ENCODE measurements at places on chromosomes 1 and 21. TPM values are rescaled to one million over a fixed set of nuclear protein-coding genes. Genes with fewer than 3 reads are reported as not detected.

DNA sequence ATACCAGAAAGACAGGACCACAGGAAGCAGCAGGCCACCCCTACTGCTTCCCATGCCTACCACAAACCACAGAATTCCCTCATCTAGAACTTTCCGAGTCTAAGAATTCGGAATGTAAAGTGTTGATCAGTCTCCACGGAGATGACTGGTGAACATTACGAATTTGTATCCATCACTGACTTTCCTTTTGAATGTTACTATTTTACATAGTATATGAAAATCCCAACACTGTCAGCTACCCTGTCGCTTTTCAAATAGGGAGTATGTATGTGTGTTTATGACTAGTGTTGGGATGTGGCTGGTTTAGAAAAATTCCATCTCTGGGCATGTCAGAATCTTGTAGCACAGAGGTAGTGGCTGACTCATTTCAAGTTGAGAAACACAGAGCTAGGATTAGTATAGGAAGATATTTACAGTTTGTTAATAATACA lies 118.2 kb downstream of the COQ8A start:
- H3K27me3 ChIP-seq: peaks cover 9% of the 10 kb centered on the region
- H3K4me1 ChIP-seq: no peaks in the 10 kb centered on the region
- DNase-seq: no peak
- H3K27ac ChIP-seq: no peak overlapping the region
- H3K4me3 ChIP-seq: no peak overlapping the region
- H3K36me3 ChIP-seq: no peaks in the 10 kb centered on the region

DNA sequence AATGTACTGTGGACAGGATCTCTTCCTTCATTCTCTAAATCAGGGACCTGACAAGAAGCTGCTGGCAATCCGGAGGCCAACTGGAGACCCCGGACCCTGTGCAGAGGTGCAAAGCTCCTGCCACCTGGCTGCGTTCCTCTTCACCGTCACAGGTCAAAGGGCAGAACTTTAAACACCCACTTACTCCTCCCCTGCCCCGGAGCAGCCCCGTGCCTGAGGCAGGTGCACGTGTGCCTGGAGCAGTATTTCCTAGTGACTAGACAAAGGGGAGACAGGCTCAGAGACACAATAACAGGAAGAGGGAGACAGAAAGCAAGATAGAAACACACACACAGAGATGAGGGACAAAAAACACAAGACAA lies 6.6 kb upstream of the PIGC start:
- peaks cover 15% of the 10 kb centered on the region for H3K4me1 ChIP-seq
- H3K4me3 ChIP-seq: no peak overlapping the region
- H3K27ac ChIP-seq: peak overlapping the region; percentile 27
- no peaks in the 10 kb centered on the region for H3K27me3 ChIP-seq
- DNase-seq: peak; percentile 78
- no peaks in the 10 kb centered on the region for H3K36me3 ChIP-seq

DNA sequence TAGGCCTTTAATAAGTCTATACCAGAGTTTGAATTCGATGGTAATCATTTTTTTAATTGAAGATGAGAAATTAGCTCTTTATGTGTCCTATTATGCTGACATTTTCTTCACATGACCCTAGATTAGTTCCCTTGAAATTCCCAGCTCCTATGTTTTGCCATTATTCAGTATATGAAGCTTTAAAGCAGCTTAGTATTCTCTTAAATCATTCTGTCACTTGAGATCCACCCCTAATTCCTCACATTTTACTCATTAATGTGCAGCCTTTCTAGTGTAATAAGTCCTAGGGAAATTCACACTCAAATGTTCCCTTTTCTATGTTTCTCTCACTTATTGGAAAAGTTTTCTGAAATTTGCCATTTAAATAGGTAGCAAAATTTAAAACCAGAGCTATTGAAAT lies 704.5 kb upstream of the B3GALT2 start:
- no peaks in the 10 kb centered on the region for H3K4me1 ChIP-seq
- no peak overlapping the region for H3K4me3 ChIP-seq
- H3K27me3 ChIP-seq: no peaks in the 10 kb centered on the region

DNA sequence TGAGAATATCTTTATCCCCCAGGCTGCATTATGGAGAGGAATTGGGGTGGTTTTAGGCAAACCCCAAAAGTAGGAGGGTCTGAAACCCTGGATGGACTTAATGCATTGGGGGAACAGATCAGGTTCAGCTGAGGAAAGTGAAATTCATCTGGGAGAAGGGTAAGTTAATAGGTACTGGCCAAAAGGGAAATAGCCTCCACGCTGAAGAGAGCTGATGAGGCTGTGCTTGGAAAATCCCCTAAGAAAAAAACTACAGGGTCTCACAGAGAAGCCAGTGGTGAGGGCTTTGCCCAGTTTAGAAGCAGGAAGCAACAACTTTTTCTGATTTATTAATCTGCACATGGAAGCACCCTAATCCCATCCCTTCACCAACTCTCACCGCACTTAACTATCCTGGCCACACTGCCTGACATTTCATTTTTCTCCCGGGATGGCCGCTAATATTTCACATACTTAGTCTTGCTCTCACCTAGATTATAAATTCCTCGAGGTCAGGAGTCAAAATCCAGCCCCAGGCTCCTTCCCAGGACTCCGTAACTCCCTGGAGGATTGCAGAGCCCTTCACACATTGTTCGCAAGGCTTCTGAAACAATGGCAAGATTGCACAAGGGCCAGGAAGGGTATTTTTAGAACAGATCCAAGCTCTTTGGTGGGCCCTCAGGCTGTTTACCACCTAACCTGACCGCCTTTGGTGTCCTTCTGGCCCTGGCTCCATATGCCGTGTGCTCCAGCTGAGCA lies 60.9 kb upstream of the TARBP1 start:
- H3K27ac ChIP-seq: no peak overlapping the region
- H3K4me1 ChIP-seq: peaks cover 8% of the 10 kb centered on the region
- no peaks in the 10 kb centered on the region for H3K36me3 ChIP-seq
- H3K4me3 ChIP-seq: no peak overlapping the region
- no peaks in the 10 kb centered on the region for H3K27me3 ChIP-seq

DNA sequence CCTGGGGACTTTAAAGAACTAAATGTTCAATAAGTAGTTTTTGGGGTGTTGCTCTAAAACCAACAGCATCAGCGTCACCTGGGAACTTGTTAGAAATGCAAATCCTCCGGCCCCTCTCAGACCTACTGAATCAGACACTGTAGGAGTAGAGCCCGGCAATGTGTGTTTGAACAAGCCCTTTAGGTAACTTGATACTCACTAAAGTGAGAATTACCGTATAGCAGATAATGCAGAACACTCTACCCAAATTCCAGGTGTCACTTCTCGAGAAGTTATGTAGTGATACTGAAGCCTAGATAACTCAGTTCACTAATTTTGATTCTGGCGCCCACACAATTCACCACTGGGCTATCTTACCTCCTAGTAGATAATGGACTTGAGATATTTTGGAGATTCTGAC lies 3.7 kb upstream of the DPT start:
- no peak overlapping the region for H3K27ac ChIP-seq
- DNase-seq: no peak
- H3K4me1 ChIP-seq: no peaks in the 10 kb centered on the region
- H3K36me3 ChIP-seq: no peaks in the 10 kb centered on the region

GRCh38 chr1:96968983-96969382 lies 247.4 kb downstream of the PTBP2 start:
- no peak for DNase-seq
- no peak overlapping the region for H3K27ac ChIP-seq

GRCh38 chr1:11767922-11768704 lies 6.1 kb downstream of the C1orf167 start:
- no peaks in the 10 kb centered on the region for H3K27me3 ChIP-seq
- DNase-seq: no peak
- H3K4me1 ChIP-seq: no peaks in the 10 kb centered on the region
- no peaks in the 10 kb centered on the region for H3K36me3 ChIP-seq

- no peak overlapping the region for H3K4me3 ChIP-seq
- no peak for DNase-seq
- peaks cover 5% of the 10 kb centered on the region for H3K4me1 ChIP-seq
Measured at GRCh38 chr1:44707112-44707881, 23.7 kb downstream of the RNU5D-1 start.

GRCh38 chr1:29684141-29684540 lies 447.8 kb downstream of the PTPRU start:
- H3K4me3 ChIP-seq: no peak overlapping the region
- H3K4me1 ChIP-seq: no peaks in the 10 kb centered on the region
- H3K27me3 ChIP-seq: no peaks in the 10 kb centered on the region
- no peak for DNase-seq

- no peaks in the 10 kb centered on the region for H3K27me3 ChIP-seq
- no peak overlapping the region for H3K27ac ChIP-seq
Measured at GRCh38 chr21:34331726-34332125, 32.1 kb upstream of the KCNE2 start.

The SNX27 gene
- total RNA-seq: 25.3 TPM

The MRTO4 gene
- total RNA-seq: 9.9 TPM

The LTN1 gene
- total RNA-seq: 38.3 TPM

The LHX8 gene
- total RNA-seq: not detected

The BRDT gene
- total RNA-seq: not detected

The KCNA2 gene
- total RNA-seq: 5.8 TPM

The VHLL gene
- not detected for total RNA-seq

Data from CD4-positive, CD25-positive, alpha-beta regulatory T cell (primary cell).